ENCODE measurements at places on chromosomes 1 and 21.

GRCh38 chr1:41888756-41889155 lies 30.0 kb downstream of the HIVEP3 start:
- DNase-seq: no peak

GRCh38 chr1:200875416-200875815 lies 2.6 kb downstream of the GPR25 start:
- no peak for DNase-seq

- no peak for DNase-seq
These were observed 80.5 kb downstream of the MIS18A start for GRCh38 chr21:32198384-32198783.

DNA sequence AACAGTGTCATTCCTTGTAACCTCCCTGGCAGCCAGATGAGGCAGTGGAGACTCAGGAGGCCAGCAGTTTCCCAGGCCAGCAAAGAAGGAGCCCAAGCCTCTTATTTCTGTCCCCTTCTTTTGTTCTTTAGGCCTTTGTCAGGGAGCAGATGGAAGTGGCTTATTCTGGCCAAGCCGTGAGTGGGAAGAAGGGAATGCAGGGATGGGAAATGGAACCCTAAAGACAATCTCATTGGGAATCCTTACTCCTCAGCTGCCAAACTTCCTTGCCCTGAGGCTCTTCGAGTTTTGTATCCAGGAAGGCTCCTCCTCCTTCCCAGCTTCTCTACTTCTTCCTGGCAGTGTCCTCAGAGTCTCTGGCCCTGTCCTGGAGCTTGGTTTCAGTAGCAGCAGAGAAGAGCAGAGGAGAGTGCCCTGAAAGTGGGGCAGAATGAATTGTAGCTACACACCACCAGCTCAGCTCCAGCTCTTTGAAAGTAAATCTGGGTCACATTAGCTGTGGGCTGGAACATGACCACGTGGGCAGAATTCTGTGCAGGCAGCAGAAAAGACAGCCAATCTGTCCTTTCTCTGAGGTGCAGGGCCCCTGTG lies 63.9 kb downstream of the NDUFS5 start:
- DNase-seq: no peak

GRCh38 chr1:1431845-1432273 lies 3.6 kb upstream of the VWA1 start:
- no peak for DNase-seq

All from urothelium cell line (cell line).